Activated CD8-positive, alpha-beta T cell treated with anti-CD3 and anti-CD28 coated beads for 36 hours (primary cell): ENCODE measurements at places on chromosomes 2 and 18. TPM values are rescaled to one million over a fixed set of nuclear protein-coding genes. Genes with fewer than 3 reads are reported as not detected.

DNA sequence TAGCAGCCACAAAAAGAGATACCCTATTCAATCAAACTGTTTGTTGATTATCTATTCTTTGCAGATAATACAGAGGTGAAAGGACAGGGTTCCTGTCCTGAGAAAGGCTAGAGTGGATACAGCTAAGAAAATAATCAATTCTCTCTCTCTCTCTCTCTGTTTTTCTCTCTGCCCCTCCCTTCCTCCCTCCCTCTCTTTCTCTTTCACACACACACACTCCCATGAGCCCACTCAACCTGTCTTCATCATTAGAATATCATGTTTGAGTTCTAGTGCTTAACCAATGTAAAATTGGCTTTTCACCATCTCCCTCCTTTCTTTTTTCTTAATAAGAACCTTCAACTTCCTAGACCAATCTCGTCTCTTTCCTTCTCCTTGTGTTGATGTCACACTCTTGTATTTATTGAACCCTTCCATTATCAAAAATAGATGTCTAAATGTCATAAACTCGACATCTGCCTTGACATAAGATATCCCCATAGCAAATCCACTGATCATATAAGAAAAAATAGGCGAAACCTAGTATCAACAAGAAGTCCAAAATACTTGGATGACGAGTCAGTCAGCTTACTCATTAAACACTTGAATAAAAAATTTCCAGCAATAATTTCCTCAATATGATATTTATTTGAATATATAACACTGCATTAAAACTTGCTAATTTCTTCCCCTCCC is 42.8 kb upstream of the CYTIP start:
- no peak for DNase-seq

Gene SERPINB13
- not detected for total RNA-seq

Gene TMEM247
- not detected for total RNA-seq

DNA sequence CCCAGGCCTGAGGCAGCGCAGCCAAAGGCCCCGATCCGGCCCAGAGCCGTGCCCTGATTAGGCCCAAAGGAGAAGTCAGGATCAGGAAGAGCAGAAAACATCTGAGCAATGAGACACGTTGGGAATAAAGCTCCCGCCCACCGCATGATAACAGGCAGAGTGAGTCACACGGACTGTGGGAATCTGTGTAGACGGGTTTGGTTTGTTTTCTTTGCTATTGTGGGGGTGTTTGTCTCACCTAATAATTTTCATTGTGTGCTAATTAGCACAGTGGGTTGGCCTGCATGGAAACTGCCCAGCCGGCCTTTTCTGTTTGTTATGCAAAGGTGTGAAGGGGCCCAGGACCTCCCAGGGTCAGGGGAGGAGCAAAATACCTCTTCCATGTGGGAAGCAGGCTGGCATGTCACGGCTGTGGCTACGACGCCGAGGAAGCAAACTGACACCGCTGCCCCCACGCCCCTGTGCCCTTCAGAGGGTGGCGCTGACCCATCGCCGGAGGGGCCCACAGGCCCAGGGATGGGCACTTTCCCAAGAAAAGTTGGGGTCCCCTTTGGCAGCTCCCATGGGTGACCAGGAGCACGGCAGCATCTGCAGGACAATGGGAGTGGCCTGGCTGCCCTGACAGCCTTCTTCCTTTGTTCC is 68.4 kb upstream of the CTDP1 start:
- DNase-seq, result no peak

DNA sequence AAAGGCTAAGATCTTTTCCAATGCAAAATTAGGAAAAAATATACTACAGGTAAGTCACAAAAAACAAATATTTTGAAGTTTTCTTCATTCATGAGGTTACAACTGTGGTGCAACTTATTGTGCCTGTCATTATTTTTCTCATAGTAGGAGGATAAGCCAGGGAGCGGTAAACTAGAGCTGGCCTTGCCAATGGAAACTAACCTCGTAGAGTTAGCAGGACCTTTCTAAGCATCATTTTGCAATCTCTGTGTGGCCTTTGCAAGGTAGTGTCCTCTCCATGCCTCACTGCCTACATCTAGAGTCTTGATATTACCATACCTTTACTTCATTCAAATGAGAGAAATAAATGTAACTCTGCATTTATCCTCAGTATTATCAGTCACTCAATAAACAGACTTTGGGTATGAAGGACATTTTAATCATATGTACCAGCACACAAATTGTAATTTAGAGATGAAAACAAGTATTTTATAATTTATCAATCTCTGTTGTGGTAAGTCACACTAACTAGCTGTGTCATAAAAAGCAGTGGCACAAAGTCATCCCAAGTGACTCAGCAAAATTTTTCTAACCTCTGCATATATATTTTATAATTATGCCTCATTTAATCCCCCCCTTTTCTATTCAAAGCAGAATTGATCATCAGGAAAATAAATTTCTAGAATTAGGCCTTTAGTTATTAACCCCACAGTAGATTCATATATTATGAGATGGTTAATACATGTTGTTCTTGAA is 47.0 kb downstream of the LANCL1 start:
- DNase-seq, result no peak

Gene INPP5D
- total RNA-seq, result 40.2 TPM

Gene STARD6
- not detected for total RNA-seq

GRCh38 chr2:44934983-44935728 is 6.3 kb upstream of the SIX3 start:
- DNase-seq, result no peak

DNA sequence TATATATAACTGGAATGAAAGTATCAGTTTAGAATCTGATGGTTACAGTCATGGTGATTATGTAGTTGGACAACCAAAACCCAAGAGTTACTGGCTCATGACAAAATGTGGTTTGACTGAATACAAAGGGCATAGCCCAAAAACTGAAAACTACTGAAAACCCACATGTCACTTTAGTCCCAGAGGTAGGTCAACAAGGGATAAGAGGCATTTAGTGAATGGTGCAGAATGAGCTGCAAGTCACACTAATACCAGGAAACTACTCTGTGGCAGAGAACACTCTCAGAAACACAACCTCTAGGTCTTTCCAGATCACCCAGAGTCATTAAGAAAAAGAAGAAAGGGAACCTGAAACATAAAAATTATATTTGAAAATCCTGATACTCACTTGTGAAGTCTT is 154.5 kb downstream of the AGPS start:
- DNase-seq, result no peak

Gene SMYD5
- 39.6 TPM for total RNA-seq
